ENCODE measurements at places on chromosomes 1 and 21. TPM values are rescaled to one million over a fixed set of nuclear protein-coding genes. Genes with fewer than 3 reads are reported as not detected.
A peak's percentile ranks its signal among the peaks of the same experiment; 100 is the strongest.

The ETV3L gene
- not detected for total RNA-seq

DNA sequence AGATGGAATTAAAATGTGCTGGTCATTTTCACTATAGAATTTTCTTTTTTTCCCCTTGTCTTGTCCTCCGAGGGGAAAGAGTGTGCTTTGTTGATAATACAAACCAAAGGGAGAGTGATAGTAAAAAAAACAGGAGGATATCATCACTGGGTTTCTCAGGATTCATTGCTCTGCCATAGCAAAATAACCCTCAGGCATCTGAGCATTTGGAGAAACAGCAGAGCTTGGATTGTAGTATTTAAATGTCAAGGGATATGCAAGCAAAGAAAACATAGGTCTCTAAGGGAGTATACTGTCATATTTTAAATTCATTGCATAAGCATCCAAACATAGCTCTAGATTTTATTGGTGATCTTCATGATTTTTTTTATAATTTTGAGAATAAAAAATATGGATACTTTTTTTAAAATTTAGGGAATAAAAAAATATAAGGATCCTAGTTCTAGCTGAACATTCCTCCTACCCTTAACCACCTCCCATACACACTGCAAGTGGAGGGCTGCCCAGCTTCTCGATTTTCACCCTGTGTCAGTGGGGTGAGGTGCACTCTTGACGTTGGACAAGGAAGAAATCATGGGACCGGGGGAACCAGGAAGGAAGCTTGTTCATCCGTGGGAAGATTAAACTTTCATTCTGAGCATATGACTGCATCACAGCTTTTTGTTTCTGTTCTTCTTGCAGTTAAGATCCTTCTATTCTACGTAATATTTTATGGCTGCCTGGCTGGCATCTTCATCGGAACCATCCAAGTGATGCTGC is 4.4 kb downstream of the ATP1B1 start:
- DNase-seq: no peak

- DNase-seq: no peak
Measured at GRCh38 chr1:47631411-47631995, 193.7 kb downstream of the FOXD2 start.

The TEDDM1 gene
- not detected for total RNA-seq

GRCh38 chr1:217139513-217139912 is 416.3 kb upstream of the ESRRG start:
- DNase-seq: no peak

GRCh38 chr1:230792691-230793462 is 45.7 kb downstream of the CAPN9 start:
- DNase-seq: no peak

DNA sequence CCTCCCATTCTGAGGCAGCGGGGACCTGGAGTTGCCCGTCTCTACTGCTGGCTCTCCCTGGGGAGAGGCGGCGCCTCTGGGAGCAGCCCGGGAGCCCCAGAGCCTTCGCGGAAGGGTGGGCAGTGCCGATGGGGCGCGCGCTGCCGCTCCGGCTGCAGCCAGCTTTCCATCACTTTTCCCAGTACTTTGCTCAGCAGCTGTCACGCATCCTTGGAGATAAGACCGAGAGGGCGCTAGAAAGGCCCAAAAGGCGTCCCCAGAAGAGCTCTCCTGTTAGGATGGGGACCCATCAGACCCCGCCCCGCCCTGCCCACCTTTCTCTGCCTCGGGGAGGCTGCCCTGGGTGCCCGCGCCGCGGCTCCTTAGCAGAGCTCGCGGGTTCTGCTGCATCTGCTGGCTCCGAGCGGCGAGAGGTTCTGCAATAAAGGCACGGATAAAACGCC is 534 bp downstream of the KCNH1 start:
- no peak for DNase-seq

DNA sequence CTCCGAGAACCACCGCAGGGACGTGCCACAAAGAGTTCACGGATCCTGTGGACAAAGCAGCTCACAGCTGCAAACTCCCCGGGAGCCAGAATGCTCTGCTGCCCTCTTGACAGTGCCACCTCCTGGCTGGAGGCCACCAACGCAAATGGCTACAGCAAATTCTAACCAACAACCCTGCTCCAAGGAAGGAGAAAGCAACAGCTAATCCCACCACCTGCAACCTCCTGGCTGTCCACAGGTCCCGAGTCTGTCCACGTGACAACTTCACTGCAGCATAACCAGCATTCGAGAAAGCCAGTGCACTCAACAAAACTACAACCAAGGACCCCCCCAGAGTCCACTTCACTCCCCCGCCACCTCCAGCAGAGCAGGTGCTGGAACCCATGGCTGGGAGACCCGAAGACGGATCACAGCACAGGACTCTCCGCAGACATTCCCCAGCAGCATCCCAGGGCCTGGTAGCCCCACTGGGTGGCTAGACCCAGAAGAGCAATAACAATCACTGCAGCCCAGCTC is 17.3 kb downstream of the POFUT2 start:
- no peak for DNase-seq

The ADAM30 gene
- not detected for total RNA-seq

- peak; percentile 75 for DNase-seq
Measured at GRCh38 chr1:181676269-181676668, 193.0 kb downstream of the CACNA1E start.

The VWA1 gene
- total RNA-seq: not detected

GRCh38 chr1:173009597-173009996 is 41.1 kb downstream of the TNFSF18 start:
- no peak for DNase-seq

- peak; percentile 52 for DNase-seq
Measured at GRCh38 chr1:83769594-83770318, 229.2 kb downstream of the TTLL7 start.

DNA sequence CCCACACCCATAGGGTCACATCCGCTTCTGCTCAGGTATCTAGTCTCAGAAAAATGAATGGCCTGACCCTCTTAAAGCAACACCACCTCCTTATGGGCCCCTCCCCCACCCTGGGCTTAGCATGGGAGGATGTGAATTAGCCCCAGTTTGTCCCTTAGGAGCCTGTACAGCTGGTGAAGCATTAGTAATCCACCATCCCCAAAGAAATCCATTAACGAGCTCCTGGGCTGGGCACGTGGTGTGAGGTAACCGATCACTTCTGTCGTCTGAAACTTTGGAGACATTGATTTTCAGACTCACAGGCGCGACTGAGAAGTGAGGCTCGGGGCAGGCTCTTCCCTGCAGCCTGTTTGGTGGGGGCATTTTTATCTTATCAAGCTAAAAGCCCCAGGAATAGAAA is 10.5 kb downstream of the RASSF5 start:
- DNase-seq: no peak

The BMP8B gene
- total RNA-seq: not detected

The RABIF gene
- 7.5 TPM for total RNA-seq

DNA sequence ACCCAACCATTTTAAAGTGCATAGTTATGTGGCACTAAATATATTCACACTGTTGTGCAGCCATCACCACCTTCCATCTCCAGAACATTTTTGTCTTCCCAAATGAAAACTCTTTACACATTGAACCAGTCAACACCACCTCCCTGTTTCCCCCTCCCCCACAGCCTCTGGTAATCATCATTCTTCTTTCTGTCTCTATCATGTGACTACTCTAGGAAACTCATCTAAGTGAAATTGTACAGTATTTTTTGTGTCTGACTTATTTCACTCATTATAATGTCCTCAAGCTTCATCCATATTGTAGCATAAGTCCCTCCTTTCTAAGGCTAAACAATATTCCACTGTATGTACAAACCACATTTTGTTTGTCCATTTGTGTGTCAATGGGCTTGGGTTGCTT is 128.0 kb downstream of the RUNX1 start:
- DNase-seq: no peak

The IFI44L gene
- 0.54 TPM for total RNA-seq

GRCh38 chr1:15332525-15332924 is 77.2 kb upstream of the EFHD2 start:
- DNase-seq: no peak

GRCh38 chr1:61158591-61158990 is 76.2 kb downstream of the NFIA start:
- DNase-seq: no peak

DNA sequence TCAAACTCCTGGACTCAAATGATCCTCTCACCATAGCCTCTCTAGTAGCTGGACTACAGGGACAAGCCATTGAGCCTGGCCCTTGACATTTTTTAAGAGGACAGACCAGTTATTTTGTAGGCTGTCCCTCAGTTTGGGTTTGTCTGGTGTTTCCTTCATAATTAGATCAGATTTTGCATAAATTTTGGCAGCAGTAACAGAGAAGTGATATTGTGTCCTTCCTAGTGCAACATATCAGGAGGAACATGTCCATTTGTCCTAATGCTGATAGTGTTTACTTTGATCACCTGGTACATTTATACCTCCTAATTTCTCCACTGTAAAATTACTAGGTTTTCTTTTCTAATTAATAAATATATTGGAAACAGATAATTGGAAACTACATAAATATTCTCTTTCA is 5.9 kb upstream of the NID1 start:
- DNase-seq: no peak

DNA sequence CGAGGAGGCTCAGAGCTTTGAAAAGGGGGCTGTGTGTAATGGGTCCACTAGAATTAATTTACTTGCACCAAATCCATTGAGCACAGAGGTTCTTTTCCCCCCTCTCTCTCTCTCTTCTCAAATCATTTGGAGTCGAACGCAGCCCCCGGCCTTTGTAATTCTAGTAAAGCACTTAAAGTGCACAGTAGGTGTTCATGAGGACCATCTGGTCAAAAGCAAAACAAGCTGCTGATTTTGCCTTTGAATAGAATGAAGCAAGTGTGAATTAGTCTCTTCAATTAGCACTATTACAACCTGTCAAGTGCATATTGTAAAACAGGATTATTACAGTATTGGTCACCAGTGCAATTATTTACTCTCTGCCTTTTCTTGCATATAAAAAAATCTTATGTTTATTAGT is 259.9 kb downstream of the FAF1 start:
- no peak for DNase-seq

GRCh38 chr1:19597496-19598309 is 46.4 kb upstream of the NBL1 start:
- DNase-seq: peak; percentile 76

DNA sequence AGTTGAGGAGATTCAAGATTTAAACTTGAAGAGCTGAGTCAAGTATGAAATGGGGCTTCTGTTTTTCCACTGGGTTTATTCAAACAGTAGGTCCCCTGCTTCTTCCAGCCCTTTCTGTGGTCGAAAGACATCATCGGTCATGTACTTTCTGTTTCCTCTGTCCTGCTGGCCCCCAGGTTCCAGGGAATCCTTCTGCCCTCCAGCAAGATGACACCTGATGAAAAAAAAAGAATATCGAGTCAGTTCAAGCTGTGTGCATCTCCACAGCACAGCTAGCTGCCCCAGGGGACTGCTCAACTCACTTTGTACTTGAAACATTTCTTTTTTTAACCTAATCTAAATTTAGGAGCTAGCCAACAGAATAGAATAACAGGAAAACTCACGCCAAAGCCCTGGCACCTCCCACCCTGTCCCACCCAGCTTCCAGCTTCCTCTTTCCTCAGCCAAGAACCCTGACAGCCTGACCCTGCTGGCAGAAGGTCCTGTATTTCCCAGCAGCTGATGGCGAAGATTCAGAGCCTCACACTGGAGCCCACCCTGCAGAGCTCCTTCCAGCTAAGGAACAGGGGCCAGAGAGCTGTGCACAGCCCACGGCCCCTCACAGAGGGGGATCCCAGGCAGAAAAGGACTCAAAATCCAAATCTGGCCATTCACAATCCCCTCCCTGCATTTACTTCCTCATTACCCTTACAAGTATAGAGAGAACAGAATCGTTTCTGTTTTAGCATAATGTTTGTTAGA is 176.5 kb downstream of the PSMG1 start:
- DNase-seq: no peak

- DNase-seq: no peak
Measured at GRCh38 chr21:42539931-42540343, 26.3 kb downstream of the SLC37A1 start.

DNA sequence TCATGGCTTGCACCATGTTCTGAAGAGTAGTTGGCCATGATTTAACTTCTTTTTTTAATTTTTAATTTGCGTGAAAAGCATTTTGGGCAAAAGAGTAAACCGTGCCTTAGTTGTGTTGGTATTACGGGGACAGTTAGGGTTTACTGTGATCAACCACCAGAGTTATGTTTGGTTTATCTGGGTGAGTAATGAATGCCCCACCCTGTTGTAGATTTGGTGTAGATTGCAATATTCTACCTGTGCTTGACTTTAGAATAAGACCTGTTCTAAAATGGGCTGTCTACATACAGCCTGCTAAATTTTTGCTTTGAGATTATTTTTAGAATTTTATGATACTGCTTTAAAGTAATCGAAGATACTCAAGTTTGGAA is 1.4 kb downstream of the USP25 start:
- peak; percentile 58 for DNase-seq

DNA sequence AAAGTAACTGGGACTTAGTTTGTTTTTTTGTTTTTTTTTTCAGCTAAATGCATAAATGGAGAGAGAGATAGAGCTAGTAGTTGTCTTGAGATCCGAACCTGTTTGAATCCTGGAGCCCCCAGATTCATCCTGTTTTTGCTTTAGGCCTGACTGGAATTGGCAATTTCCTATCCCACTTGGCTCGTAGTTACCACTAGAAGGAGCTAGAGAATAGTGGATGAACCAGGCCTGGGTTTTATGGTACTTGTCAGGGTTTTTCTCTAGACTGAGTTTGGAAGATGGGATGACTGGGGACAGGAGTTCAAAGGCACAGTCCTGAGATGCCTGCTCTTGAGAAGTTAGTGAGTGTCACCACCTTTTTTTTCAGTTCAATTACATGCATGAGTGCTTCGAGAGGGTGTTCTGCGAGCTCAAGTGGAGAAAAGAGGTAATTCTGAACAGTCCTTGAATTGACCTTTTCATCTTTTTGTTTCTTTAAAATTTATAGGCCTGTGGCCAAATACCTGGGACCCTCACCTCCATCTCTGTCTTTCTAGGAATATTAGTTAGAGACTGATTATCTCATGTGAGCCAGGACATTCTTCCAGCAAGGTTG is 23.4 kb downstream of the CELF3 start:
- DNase-seq: peak; percentile 57
